ENCODE measurements at places on chromosomes 4 and X.
A peak's percentile ranks its signal among the peaks of the same experiment; 100 is the strongest.

DNA sequence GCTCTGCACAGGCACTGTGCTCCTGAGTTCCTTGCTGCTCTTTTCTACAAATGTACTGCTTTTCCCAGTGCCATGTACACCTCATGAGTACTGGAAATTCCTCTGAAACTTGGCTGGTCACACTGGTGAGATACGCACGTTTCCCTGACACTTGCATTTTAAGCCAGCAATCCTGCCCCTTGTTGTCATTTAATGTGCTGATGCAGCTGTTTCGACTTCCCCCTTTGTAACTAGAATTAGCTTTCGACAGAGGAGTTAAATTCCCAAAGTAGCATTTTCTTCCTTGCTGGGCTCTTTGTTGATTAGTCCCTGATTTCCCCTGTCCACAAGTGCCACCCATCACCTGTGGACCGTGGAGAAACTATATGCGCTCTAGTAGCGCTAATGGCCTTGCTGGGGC lies 77.5 kb downstream of the IQCM start:
- DNase-seq = peak; percentile 18

DNA sequence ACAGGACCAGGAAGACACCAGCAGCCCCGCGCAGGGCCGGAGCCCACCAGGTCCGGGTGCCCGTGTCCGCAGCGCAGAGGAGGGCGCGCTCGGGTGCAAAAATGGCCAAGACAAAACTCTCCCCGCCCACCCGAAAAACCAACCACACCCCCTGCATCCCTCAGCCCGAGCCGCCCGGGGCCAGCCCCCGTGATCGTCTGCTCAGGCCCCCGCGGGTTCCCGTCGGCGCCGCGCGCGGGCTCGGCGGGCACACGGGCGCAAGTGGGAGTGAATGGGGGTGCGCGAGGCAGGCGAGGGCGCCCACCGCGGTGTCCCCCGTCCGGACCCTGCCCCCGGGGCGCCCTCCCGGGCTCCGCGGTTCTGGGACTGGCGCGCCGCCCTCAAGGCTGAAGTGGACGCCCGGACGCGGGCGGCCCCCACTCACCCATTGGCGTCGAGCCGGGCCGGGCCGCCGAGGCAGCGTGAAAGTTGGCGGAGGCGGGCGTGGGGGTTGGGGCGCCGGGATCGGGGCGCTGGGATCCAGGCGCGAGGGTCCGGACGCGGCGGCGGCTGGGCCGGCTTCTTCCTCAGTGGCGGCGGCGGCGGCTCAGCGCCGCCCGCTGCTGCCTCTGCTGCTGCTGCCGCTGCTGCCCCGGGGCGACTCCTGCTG lies 393 bp downstream of the SH3KBP1 start:
- no peak for DNase-seq

DNA sequence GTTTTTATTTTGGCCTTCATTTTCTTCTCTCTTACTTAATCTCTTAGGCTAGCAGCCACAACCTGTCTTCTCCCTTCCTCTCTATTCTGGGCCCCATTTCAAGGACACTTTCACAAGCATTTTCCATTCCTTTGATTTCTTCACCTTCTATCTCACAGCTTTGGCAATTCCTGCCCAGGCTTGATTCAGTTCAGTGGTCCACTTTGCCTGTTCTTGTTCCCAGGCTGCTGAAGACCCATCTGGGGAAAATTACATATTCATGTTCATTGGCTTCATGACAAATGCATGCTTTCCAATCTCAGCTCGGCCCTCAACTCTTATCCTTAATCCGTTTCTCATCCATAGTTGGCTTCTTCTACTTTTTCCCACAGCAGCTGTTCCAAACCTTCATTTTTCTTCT lies 38.7 kb upstream of the LPAR4 start:
- no peak for DNase-seq

GRCh38 chr4:176849076-176849475 lies 56.4 kb upstream of the VEGFC start:
- DNase-seq = peak; percentile 48

DNA sequence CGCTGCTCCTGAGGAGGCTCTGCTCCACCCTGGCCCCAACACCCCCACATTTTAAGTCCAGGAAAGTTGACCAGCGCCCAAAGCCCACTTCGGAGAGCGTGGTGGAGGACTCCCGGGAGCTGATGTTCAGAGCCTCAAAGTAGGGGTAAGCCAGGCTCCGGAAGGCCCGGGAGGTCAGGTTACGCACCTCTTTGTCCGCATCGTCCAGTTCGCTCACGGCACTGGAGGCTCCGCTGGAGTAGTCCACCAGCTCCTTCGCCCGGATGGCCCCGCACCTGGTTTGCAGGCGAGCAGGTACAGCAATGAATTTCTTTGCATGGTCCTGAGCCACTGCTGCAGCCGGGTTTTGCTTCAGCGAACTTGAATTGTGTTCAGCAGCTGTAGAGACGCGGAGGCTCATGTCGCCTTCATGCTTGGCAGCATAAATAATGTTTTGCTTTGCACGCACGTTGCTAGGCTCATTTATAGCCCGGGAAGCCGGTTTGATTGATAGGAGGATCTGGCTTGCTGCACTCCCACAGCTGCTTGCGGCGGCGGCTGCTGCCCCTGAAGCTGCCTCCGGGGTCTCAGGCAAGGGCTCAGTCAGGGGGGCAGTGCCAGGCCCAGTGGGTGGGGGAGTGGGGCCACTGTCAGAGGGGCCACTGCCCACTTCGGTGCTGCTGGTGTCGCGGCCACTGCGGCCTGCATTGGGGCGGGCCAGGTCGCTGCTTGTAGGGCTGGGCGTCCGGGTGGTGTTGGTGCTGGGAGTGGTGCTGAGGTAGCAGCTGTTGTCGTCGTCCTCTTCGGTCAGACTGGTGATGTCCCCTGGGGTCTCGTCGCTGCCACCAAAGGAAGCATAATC lies 4.8 kb downstream of the C4orf54 start:
- no peak for DNase-seq

DNA sequence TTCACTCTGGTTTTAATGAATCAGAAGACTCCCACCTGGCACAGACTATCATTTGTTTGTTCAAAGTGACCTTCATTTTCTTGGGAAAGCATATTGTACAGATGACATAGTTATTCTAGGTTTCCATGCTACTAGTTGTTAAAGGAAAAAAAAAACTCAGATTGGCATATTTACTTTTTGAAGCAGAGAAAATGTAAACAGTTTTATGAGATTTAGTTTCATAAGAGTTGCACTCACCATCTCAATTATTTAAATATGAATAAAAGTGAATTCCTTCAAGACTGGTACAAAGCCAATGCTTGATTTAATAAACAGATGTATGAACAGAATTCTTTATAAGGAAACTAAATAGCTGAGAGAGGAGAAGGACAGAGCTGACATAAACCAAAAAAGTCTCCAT lies 280.3 kb upstream of the UGT8 start:
- no peak for DNase-seq

DNA sequence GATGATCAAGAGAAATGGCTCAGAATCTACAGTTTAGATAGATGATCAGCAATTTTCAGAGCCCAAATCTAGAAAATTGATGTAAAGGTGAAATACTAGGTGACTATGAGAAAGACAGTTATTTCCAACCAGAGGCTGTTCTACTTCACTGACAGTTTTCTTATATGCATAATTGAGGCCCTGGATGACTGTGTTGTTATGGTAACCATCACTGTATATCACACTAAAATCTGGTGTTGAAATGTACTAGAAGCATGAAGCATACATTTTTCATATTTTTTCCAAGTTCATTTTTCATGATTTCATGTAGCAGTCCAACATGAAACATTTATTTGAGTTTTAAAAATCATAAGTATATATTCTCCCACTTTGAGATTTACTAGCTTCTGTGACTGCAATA lies 87.4 kb downstream of the ATXN3L start:
- DNase-seq = no peak

DNA sequence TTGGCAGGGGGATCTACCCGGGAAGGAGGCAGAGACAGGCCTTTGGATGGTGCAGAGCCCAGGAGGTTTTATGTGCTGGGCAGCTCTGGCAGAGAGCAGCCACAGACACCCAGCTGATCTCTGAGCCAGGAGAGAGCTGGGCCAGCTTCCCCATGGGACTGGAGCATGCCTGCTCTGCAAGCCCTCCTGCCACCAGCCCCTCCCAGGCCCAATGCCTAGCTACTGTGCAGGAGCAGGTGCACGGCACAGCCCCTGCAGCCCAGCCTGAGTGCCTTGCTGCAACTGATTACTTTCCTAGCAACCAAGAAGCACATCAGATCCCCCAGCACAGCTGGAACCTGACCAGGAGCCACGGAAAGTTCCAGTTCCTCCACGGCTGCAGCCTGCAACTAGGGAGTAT lies 57.8 kb upstream of the BEND2 start:
- peak; percentile 25 for DNase-seq

GRCh38 chr4:2572866-2573265 lies 36.4 kb downstream of the FAM193A start:
- no peak for DNase-seq

DNA sequence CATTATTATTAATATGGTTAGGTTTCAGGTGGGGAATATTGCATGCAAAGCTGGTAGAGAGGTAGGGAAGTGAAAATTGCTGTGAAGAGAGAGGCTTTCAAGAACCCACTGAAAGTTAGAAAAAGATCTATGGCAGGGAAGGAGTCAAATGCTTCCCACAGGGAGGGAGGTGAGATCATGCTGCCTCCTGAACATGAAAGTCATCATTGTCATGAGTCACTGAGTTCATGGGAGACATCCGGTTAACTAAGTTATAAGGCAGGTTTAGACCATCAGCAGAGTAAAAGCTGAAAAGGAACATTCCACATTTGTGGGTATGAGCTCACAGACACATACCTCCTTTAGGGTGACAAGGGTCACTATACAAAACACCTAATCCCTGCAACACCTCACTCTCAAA lies 16.2 kb downstream of the GATB start:
- DNase-seq = no peak

GRCh38 chrX:77440330-77440729 lies 6.9 kb upstream of the FGF16 start:
- DNase-seq = no peak

DNA sequence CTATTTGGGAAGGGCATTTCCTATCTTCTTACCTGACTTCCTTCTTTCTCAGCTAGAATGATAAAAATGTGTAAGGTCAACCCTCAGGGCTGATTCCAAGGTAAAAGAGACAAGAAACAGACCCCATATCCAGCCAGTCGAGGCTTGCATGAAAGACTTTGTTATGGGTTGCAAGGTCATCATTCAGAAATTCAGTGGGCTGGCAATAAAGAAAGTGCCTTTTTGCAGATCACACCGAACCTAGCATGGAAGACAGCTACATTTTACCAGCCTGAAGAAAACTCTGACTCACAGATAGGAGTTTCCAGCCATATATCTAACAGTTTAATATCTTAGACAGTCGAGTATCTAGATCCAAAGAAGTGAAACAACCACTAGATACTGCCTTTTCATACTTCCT lies 87.4 kb downstream of the PDGFC start:
- peak; percentile 24 for DNase-seq

DNA sequence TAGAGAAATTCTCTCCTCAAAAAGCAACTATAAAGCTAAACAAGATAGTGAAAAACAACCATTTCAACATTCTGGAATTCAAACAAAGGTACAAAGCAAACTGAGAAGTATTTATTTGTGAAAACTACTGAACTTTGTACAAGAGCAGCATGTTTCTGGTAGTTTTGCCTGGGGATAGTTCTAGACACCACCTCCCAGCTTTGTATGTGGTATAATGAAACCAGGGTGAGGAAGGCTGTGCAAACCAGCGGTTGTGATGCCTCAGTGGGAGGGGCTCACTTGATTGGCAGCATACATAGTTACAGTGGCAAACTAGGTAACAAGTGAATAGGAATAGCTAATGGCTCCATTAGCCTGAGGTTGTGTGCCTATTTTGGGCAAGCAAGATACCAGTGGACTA lies 18.6 kb upstream of the FRMD7 start:
- no peak for DNase-seq

DNA sequence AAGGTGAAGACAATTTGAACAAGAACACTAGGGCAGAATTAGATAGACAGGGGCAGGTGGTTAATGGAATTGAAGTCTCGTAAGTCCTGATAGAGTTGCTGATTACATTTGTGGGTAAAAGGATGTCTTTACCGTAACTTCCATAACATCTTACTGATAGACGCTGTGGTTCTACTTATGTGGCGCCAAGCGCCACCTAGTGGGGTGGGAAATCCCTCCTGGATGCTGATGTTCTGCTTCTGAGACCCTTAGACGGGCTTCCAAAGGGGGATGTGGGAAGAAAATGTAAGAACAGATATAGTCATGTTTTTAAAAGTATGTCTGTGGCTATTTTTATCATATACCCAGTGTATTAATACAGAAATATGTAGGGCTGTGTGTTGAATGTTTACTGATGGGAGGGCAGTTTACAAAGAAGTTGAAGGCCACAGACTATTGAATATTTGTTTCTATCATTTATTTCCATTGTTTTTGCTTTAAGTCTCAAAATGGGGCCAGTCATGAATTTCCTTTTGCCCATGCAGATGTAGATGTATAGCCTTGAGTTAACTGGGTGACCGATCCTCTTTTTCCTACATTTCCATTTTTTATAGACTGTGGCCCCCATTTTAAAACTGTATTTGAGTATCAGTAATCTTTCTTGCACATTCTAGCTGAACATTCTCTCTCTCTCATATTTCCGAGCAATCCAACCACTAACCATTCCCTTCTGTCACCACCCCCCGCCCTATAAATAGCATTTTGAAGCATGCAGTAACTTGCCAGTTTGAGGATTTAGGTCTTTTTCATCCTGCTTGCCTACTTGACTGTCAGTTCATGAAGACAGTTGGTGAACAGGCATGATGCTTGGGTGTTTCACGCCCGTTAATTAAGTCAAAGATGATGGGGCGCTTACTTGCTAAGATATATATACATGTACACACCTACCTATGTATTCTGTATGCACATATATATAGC lies 12.1 kb upstream of the TLR8 start:
- peak; percentile 41 for DNase-seq

- DNase-seq = no peak
Measured at GRCh38 chr4:138961129-138961528, 54.5 kb upstream of the NOCT start.

DNA sequence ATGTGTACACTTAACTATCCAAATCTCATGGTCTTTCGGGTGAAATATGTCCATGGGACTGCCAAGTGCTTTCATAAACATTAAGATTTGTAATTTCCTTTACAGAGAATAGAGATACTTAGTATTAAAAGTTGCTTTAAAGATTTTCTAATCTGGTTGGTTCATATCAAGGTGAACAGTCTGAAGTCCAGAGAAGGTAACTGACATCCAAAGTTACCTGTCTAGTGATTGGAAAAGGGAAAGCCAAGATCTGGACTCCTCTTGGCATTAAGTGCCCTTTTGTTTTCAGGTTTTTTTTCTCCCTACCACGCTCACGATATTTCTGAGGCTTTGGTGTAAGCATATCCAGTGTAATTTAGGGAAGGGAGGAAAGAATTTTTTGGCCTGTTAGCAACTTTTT lies 5.0 kb downstream of the SMAD1 start:
- no peak for DNase-seq

DNA sequence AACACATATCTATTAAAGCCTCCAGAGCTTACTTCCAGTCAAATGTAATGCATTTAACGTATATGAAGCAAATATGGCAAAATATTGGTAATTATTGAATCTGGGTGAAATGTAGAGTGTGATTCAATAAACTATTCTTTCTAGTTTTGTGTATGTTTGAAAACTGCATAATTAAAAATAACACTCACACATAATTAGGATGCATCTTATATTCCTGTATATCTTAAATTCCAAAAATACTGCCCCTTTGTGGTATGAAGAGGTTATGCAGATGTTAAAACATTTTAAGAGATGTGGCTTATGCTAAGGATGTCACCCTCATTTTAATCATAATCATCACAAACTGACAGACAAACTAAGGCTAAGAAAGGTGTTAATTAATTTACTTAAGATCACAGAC lies 182.9 kb downstream of the COX18 start:
- no peak for DNase-seq

GRCh38 chr4:2648159-2648814 lies 107.8 kb downstream of the TNIP2 start:
- DNase-seq = no peak

GRCh38 chr4:109921384-109921808 lies 8.7 kb downstream of the EGF start:
- no peak for DNase-seq
